ENCODE measurements at places on chromosomes 2 and 18.

- no peak for DNase-seq
Measured at GRCh38 chr2:29325544-29325943, 210.3 kb downstream of the CLIP4 start.

- DNase-seq: no peak
Measured at GRCh38 chr18:24228667-24229041, 89.8 kb downstream of the CABYR start.

- peak; percentile 36 for DNase-seq
Measured at GRCh38 chr2:188884046-188884445, 90.1 kb upstream of the COL3A1 start.

GRCh38 chr2:173997753-173998152 is 32.6 kb upstream of the SP3 start:
- DNase-seq: no peak

GRCh38 chr18:8298186-8298585 is 311.1 kb upstream of the RAB12 start:
- DNase-seq: no peak

GRCh38 chr2:122481244-122481622 is 725.8 kb downstream of the TSN start:
- no peak for DNase-seq

DNA sequence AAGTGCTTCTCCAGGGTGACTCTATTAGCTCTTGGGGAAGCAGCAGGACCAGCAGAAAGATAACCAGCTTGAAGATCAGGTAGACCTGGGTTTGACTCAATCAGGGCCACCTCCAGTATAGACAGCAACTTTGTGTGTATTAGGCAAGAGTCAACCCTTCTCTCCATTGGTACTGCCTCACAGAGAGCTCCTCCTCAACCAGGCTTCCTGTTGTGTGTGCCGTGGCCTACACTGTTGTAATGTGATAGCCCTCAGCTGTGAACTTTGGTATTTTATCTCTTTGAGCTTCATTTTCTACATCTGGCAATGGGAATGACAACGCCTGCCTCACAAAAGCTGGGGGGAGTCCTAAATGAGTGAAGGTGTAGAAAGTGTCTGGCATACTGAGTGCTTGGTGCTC is 17.0 kb upstream of the MAP3K20 start:
- no peak for DNase-seq

DNA sequence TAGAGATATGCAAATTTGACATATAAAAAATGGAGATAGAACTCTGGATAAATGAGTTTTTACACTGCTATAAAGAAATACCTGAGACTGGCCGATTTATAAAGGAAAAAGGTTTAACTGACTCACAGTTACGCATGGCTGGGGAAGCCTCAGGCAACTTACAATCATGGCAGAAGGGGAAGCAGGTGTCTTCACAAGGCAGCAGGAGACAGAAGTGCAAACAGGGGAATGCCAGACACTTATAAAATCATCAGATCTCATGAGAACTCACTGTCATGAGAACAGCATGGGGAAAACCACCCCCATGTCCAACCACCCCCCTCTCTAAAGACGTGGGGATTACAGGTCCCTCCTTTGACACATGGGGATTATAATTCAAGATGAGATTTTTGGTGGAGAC is 1540.2 kb upstream of the SLC39A10 start:
- no peak for DNase-seq

DNA sequence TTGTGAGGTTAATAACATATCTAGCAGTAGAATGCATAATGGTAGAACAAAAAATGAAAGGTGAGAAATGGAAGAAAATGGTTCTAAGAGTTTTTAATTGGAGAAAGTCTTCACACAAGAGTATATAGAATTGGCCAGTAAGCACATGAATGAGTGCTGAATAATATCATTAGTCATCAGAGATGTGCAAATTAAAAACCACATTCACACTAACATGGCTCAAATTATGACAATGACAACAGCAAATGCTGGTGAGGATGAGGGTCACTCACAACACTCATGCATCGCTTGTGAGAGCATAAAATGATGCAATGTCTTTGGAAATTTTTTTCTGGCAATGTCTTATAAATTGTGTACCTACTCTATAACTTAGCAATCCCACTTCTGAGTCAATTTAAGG is 1355.4 kb upstream of the ACVR2A start:
- no peak for DNase-seq

DNA sequence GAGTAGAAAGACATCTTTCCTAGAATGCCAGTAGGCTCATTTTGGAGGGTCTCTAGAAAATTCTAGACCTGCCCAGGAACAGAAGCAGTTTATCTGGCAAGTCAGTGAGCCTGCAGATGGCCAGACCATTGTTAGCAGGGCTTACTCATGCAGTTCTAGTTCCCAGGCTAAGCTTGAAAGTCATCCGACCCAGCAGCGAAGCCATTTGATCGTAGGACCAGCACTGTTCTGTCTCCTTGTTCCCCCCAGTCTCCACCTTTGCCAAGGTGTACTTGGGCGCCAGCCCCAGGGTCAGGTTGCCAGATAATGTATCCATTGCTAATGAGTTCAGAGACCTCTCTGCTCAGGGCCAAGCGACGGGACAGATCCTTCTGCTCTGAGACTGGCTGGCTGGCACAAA is 70.1 kb downstream of the EPAS1 start:
- DNase-seq: no peak

GRCh38 chr18:8562070-8562469 is 47.2 kb upstream of the RAB12 start:
- DNase-seq: no peak

DNA sequence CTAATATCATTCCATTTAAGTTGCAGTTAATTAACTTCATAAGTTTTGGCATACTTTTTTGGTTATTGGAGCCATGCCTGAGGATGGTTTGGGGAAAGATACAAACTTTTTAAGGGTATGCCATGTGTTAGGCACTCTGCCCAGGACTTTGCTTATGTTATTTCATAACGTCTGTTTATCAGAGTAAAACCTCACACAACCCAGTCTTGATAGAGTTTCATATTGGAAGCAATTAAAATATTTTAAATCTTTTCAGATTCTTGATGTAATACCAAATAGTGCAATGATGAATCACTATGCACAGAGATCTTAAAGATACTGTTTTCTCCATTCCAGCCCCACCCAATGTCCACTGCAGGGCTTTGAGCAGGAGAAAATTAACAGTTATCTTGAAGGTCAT is 529.1 kb upstream of the HNMT start:
- no peak for DNase-seq

DNA sequence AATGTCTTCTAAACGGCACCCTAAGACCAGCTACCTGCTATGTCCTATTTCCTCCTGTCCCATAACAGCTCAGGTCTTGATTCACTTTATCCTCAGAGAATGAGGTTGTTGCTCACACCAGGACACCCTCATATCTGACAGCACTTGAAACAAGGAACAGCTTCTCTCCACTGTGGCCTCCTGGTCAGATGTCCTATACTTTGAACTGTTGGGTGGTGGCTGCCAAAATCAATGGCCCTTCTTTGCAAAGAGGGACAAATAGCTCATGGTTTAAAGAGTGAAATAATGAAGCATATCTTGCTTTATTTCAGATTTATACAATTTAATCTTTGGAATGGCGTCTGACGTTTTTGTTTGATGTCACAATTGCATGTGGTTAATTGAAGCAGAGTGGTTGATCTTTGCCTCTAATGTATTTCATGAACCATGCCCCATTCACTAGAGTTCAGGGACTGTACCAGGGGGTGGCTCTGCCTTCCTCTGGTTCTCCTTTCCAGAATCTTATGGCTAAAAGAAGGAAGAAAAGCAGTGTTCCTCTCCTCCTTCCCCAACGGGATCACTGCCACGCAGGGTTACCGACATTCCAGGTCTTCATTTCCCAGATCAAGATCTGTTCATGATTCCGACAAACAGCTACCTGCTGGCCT is 24.1 kb upstream of the ZCCHC2 start:
- DNase-seq: no peak

DNA sequence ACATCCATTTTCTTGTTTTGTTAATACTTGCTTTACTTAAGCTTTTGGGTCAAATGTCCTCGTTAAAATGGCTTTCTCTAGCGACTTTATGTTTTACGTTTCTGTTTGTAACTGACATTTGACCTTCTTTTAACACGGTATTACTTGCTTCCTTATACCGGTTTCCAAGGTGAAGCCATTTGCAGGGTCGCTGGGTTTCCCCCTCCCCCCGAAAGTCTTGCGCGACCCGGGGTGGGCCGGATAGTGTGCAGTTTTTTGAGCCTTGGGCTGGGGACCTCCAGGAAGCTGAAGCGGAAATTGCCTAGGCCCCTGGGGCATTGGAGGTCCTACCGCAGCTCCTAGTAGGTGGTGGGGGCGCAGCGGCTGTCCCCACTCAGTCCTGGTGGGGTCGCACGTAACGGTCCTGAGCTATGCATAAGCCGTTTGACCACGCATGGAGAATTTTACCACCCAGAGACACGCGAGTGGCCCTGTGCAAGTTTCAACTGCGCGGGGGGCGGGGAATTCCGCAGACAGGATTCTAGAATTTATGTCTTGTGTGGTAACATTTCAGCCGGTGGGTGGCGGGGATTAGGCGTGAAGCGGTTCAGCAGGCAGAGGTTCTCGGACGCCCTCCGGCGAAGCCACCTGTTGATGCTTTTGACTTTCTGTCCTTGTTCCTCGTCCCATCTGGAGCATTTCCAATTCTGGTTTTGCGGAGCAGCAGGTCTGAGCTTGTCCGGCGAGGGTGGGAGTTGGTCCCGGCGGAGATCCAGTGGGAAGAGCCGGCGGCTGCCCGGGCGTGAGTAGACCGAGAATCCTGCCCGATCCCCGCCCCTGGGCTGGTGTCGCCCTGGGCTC is 2.4 kb downstream of the CFLAR start:
- no peak for DNase-seq

DNA sequence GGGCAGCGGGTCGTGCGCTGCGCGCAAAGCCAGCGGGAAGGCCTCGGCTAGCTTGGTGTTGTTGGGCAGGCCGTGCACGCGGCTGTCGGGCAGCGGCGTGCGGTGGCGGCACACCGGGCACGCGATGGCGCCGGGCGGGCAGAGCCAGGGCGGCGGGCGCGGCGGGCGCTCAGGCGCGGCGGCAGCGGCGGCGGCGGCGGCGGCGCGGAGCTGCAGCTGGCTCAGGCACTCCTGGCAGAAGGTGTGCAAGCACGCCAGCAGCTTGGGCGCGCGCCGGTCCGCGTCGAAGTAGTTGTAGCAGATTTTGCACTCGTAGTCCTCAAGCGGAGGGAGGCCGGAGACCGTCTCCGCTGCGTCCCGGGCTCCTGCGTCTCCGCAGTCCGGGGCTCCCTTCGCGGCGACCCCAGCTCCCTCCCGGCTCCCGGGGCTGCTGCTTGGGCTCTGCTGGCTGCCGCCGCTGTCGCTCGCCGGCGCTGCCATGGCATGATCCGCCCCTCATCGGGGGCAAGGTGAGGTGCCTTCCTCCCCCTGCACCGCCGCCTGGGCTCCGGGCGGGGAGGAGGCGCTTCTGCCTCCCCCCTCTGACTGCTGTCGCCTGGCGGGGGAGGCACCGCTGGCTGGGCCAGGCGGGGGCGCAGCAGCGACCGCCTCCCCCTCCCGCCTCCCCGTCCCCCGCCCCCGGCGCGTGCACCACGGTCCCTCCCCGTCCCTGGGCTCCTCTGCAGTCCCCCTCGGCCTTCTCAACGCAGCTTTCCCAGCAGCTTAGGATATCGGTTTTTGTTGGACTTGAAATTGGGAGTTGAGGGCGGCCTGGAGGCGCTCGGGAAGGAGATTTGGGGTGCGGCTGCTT is 21.0 kb upstream of the PAX3 start:
- DNase-seq: no peak

DNA sequence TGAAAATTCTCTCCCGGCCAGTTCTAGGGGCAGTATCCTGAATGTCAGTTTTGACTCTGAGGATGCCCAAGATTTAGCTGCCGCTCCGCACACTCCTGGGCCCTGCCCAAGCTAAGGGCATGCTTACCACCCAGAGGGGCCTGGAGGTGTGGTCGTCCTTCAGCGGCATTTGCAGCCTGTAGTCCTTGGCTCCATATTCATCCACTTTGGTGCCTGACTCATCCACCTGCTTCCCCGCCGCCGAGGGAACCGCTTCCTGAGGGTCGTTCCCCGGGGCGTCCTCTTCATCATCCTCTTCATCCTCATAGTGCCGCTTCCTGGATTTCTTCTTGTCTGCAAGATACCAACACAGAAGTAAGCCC is 577 bp downstream of the ERCC3 start:
- DNase-seq: no peak

GRCh38 chr2:97900806-97901205 is 94.9 kb downstream of the TMEM131 start:
- peak; percentile 22 for DNase-seq

GRCh38 chr2:143524559-143525401 is 395.6 kb downstream of the ARHGAP15 start:
- no peak for DNase-seq

DNA sequence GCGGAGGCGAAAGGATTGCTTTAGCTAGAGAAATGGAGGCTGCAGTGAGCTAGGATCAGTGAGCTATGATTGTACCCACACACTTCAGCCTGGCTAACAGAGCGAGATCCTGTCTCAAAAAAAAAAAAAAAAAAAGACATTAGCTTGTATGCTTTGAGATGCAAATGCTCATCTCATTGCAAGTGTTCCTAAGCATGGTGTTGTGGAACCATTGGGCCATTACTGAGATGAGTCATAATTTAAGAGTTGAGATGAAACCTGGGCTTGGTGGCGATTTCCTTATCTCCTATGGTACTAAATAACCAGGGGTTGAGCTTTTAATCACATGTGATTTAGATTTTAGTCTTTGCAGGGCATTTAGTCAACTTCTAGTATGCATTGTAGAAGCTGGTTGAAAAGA is 2.2 kb downstream of the PLEKHA3 start:
- DNase-seq: no peak

DNA sequence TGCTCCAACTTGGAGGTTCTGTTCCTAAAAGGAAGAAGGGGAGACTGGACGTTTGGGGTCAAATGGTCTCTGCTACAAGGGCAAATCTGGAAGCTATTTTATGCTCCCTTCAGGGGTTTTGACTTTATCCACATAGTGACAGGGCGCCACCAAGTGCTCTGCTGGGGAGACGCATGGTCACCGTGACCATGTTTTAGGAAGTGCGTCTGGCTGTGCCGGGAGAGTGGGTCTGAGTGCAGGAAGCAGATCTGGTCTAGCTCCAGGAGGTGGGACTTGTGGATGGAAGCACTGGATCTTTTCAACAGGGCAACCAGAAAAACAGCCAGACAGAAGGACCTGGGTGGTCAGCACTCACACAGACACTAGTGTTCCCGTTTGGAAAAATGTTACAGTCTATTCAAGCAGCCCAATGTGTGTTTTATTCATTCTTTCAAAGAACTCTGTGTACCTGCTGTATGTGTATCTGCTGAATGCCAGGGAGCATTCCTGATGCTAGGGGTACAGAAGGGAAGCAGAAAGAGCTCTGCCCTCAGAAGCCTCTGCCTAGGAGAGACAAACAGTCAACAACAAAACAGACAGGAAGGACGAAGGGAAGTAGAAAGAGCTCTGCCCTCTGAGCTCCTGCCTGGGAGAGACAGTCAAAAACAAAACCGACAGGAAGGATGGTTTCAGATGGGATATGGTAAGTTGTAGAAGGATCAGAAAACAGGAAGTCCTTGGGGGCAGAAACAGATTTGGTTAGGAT is 14.3 kb downstream of the IMPA2 start:
- no peak for DNase-seq

DNA sequence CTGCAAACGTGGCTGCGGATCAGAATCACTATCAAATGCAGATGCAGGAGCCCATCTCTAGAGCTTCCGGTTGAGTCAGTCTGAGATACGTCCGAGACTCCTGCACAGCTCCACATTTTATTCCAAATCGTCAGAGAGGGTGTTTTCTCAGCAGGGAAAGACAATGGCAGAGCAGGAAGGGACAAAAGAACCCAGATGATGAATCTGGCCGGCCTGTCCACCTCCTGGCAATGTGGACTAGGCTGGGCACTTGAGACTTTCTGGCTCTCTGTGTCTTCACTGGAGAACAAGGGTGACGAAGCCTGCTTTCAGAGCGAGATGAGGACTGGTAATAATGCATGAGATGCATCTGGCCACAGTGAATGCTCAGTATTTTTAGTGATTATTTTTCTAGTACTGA is 255.9 kb upstream of the MYT1L start:
- no peak for DNase-seq
